ENCODE measurements at places on chromosomes 6 and 20. TPM values are rescaled to one million over a fixed set of nuclear protein-coding genes. Genes with fewer than 3 reads are reported as not detected.

Gene TMEM200A
- 47.7 TPM for total RNA-seq

Gene TRIM10
- not detected for total RNA-seq

Gene ZNF322
- total RNA-seq = 17.7 TPM

Gene OR12D3
- not detected for total RNA-seq

Gene SOBP
- 1.9 TPM for total RNA-seq

Gene ADGRF5
- total RNA-seq = 0.86 TPM

Gene LAMP5
- not detected for total RNA-seq

Gene HMGCLL1
- 0.43 TPM for total RNA-seq

Gene WFDC5
- total RNA-seq = not detected

Gene RBM24
- 32.4 TPM for total RNA-seq

- peak; percentile 24 for DNase-seq
Observed at GRCh38 chr6:163711615-163712565, 297.4 kb downstream of the QKI start.

GRCh38 chr6:125015152-125015551 lies 52.9 kb downstream of the RNF217 start:
- no peak for DNase-seq

DNA sequence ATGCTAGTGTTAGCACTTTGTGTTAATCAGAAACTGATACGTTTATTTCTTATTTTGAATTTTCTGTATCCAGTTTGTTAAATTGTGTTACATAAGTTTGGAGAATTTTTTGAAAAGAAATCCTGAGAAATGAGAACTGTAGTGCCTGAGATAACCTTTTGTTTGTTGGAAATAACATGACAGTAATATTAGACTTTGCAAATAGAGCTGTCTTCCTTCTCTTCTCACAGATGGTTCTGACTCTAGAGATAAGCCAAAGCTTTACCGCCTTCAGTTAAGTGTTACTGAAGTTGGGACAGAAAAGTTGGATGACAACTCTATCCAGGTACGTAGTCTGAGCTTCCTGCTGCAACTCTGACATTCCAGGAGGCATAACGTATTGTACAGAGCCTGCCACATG lies 69.9 kb downstream of the AFDN start:
- DNase-seq = no peak

- peak; percentile 46 for DNase-seq
Observed at GRCh38 chr20:63580796-63581461, 6.9 kb upstream of the HELZ2 start.

DNA sequence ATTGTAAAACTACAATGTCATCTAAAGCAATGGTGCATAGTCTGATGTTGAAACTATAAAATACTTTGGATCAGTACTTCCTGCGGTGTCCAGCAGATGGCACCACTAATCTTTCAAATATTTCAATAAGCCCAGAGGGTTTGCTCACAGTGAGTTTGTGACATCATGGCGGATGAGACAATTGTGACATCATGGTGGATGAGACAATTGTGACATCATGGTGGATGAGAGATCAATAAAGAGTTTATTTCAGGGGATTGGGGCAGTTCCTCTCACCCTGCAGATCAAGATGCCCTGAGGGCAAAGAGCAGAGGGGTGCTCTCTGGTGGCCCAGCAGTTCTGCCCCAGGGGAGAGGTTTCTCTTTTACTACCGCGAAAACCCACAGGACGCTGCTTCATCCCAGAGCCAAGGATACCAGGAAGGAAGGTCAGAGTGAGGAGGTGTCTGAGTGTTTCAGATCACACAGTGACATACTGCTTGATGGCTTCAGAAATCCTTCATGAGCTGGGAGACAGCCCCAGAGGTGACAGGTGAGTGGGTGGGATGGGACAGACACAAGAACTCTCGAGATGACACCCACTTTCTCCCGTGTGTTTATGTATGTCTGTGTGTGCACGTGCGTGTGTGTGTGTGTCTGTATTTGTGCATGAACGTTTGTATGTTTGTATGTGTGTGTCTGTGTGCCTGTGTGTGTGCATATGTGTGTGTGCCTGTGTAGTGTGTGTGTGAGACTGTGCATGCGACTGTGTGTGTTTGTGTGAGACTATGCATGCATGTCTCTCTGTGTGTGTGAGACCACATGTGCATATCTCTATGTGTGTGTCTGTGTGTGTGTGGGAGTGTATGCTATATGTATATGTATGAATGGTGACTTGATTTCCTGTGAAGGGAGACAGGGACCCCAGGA lies 7.3 kb upstream of the ULBP2 start:
- DNase-seq = peak; percentile 77

- DNase-seq = no peak
Observed at GRCh38 chr6:15483060-15483459, 179.8 kb downstream of the DTNBP1 start.

DNA sequence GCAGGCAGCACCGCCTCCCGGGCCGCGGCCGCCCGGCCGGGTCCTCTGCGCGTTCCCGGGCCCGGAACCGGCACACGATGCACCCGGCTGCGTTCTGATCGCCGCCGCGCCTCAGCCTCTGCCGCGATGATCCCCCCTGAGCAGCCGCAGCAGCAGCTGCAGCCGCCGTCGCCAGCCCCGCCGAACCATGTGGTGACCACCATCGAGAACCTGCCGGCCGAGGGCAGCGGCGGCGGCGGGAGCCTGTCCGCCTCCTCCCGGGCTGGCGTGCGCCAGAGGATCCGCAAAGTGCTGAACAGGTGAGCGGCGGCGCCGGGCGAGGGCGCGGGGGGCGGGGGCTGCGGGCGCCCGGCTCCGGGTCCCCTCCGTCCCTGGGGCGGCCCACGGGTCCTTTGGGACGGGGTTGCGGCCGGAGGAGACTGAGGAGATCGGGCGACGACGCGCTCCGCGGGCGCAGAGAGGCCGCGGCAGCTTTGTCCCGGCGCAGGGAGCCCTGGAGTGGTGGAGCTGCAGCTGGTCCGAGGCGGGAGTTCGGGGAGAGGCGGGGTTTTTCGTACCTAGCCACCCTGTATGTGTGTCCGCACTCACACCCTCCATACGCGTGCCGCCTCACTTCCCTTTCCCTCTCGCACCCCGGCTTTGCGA lies 659 bp downstream of the SLC35F1 start:
- no peak for DNase-seq

DNA sequence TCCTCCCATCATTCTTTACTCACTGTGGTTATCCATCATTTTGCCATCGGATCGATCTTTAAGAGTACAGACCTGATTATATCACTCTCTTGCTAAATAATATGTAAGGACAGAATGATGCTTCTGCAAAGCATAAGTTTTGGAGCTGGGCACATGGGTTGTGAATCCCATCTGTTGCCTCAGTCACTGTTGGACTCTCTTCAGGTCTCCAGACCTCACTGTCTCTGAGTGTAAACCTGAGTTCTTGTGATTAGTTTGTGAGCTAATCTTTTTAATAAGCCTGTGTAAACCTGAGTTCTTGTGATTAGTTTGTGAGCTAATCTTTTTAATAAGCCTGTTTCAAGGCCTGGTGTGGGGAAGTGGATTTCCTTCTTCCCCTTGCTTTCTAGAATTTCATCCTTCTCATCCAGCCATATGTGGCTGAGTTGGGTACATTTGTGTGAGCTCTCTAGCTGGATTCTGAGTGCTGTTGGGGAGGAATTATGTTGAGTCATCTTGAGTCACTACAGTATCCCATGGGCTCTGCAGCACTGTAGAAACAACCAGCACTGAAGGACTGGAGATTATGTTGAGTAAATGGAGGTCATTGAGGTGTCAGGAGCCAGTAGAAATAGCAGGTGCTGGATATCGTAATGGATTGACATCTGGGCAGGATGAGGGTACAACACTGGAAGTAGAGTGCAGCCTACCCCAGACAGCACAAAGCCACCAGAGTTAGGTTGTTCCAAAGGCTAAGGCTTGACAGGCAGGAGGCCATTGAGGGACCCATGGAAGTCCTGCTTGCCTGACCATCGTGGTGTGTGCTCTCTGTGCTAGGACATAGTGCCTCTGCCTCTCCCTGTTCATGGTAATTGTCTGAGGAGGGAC lies 52.4 kb downstream of the SCAND1 start:
- peak; percentile 88 for DNase-seq

- DNase-seq = peak; percentile 88
Observed at GRCh38 chr6:148407372-148407771, 64.7 kb downstream of the SASH1 start.

- DNase-seq = no peak
Observed at GRCh38 chr6:50180646-50181045, 130.9 kb upstream of the DEFB112 start.

- DNase-seq = no peak
Observed at GRCh38 chr20:17896193-17896723, 72.3 kb downstream of the SNX5 start.

GRCh38 chr6:134146268-134147033 lies 94.0 kb upstream of the SLC2A12 start:
- no peak for DNase-seq

DNA sequence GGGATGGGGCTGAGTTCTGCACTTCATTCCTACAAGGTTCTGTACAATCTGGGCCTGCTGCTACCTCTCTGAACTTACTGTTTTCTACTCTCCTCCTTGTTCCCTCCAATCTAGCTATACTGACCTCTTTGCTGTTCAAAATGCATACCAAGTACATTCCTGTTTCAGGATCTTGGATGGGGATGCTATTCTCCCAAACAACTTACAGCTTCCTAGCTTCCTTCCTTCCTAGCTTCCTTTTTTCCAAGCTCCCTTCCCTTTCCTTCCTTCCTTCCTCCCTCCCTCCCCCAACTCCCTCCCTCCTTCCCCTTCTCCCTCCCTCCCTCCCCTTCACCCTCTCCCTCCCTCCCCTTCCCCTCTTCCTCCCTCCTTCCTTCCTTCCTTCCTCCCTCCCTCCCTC lies 117.9 kb downstream of the AHI1 start:
- no peak for DNase-seq

DNA sequence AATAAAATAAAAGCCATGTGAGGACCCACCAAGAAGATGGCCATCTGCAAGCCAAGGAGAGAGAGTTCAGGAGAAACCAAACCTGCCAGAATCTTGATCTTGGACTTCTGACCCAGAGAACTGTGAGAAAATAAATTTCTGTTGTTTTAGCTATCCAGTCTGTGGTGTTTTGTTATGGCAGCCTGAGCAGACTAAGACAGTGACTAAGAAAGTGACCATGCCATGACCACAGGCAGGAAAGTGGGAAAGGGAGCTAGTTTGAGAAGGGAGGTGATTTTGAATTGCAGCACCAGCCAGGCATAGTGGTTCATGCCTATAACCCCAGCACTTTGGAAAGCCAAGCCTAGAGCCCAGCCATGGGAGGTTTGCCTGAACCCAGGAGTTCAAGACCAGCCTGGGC lies 21.9 kb upstream of the C6orf62 start:
- DNase-seq = no peak

DNA sequence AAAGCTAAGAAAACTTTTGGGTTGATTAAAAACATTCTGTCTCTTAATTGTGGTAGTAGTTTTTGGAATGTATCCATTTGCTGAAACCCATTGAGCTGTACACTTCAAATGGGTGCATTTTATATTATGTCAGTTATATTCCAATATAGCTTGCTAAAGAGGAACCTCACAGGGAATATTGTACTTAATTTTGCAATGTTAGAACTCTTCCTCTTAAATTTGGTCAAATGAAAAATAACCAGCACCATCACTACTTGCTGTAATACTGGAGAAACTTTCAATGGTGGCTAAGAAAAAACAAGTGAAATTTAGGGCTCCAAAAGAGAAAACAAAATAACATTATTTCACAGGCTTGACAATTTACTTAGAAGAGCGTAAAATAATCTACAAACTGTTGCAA lies 651.5 kb downstream of the MAFB start:
- DNase-seq = no peak

DNA sequence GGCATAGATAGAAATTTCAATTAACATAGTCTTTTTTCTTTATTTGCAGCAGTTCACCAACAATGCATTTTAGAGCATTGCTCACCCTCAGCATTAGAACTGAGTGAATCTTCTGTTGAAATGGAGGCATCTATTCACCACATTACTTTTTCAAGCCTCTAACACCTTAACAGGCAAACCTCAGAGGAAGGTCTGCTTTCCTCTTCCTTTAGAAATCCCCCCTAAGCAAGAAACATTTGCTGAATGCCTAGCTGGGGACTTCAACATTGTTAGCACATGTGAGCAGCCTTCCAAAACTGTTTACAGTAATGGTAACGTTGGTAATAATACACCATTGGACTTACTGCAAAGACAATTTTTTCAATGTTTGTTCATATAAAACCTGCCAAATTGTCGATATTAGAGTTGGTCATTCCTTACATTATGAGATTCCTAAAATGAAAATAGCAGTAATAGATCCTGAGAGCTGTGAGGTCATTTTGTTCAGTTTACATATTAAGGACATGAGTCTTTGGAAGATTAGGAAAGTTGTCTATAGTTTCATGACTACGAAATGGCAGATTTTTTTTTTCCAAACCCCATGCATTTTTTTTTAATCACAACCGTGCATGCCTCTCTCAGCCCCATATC lies 20.6 kb upstream of the AKIRIN2 start:
- DNase-seq = no peak

DNA sequence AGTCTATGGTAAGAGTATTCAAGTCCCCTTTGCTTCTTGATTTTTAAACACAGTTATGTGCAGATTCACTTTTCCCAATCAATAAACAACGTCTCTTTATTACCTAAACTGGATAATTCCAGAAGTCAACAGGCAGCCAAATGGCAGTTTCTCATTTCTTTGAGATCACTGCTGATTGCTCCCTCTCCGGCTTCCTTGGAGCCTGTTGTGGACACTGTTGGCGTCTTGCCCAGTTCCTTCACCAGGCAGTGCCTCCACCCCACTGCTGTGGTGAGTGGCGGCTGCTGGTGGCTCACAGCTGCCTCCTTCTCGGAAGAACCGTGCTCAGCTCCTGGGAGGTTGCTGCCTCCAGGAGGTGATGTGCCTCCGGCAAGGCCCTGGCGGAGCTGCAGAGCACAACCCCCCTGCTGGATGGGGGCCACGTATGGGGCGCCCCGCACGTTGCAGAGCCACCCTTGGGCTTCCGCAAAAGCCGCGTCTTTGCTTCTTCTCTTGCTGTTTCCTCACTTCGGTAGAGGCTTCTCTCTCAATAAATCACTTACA lies 105.1 kb upstream of the CNKSR3 start:
- DNase-seq = peak; percentile 84

- DNase-seq = peak; percentile 19
Observed at GRCh38 chr6:16494793-16495192, 256.4 kb downstream of the GMPR start.

DNA sequence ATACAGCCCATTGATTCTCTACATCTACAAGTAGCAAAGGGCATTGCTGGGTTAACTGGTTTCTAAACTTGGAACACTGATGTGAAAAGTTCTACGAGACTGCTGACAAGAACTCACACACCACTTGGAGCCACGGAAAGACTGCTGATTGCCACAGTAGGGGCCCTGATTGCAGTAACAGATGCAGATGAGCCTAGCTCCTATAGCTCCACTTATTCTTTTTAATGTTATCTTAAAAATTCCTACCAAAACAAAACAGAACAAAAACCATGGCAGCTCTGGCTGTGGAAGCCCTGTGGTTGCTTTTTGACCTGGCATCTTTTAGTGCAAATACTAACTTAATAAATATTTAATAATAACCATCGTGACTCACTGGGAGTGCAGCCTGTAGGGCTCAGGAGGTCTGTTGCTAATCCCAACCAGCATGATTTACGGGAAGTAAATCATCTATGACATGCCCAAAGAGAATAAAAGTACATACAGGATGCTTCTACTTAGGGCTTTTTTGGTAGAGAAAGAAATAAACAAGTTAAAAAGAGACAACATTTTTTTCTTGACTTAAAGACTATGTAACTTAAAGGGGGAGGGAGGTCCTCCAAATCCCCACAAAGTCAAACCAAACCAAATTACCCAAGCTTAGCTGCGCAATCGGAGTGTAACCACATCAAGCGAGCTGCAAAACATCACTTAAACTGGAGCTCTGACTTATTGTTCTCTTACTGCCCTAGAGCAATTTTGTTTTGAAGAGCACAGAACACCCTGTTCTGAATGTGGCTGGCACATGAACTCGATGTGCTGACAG lies 87.2 kb downstream of the FKBP5 start:
- DNase-seq = peak; percentile 98

GRCh38 chr6:169365567-169366257 lies 112.1 kb upstream of the THBS2 start:
- no peak for DNase-seq

All from fibroblast of villous mesenchyme (primary cell).